HT1080 (cell line): ENCODE measurements at places on chromosomes 6 and 20. TPM values are rescaled to one million over a fixed set of nuclear protein-coding genes. Genes with fewer than 3 reads are reported as not detected.
A peak's percentile ranks its signal among the peaks of the same experiment; 100 is the strongest.

GRCh38 chr20:32183947-32184635, 23.5 kb downstream of the PLAGL2 start:
- no peak for DNase-seq

DNA sequence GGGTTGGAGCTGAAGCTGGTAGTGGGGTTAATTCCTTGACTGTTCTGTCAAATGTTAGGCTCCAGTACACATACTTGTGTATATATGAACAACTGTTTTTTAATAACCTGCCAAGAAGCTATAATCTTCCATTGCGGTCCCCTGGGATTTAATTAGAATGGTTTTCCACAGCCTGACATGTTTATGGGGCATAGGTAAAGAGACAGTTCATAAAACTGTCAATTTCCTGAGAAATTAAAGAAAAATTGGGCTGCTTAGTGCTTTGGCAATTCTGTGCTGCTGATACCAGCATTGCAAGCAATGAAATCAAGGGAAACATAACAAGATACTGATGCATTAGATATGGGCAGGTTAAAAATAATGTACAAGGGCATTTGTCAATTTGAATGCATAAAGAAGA, 314.1 kb upstream of the SLC35B3 start:
- no peak for DNase-seq

GRCh38 chr6:7917729-7918128, 7.1 kb upstream of the TXNDC5 start:
- DNase-seq = no peak

GRCh38 chr6:162684961-162685360, 42.6 kb downstream of the PRKN start:
- no peak for DNase-seq

DNA sequence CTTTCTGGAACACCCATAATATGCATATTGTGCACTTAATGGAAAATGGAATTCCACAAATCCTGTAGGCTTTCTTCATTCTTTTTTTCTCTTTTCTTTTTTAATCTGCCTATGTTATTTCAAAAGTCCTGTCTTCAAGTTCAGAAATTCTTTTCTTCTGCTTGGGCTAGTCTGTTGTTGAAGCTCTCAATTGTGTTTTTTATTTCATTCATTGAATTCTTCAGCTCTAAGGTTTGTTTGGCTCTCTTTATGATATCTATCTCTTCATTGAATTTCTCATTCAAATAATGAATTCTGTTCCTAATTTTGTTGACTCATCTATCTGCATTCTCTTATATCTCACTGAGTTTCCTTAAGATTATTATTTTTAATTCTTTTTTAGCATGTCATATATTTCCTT, 10.1 kb downstream of the SPINT4 start:
- DNase-seq = no peak

DNA sequence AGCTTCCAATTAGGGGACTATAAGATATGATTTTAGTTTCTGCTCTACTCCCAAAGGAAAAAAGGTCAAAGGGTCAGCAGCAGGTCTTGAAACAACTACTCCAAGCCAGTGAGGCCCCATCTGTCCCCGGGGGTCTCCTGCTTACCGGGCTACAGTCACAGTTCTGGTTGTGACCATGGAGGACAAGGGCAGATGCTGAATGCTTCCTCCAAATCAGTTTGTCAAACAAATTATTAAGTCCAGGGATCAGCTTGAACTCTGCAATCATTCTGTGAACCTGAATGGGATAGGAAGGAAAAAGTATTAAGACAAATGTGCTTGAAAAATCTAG, 60.2 kb downstream of the MYH7B start:
- no peak for DNase-seq

Gene CHRNA4
- not detected in 2 replicates for total RNA-seq

DNA sequence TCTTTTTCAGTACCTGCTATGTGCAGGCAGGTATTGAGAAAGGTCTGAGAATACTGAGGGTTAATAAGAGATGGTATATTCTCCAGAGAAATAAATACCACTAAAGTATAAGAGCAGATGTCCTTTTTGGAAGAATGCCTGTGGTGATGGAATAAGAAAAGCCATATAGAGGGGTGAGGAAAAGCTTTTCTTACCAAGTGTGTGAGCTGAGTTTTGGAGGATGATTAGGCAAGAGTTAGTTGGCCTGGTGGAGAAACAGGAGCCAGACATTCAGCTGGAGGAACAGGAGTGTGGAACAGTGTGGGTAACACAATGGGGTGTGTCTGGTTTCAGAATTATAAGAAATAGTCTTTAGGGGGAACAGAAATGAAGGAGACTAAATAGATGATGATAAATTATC, 19.9 kb downstream of the ZNF451 start:
- no peak for DNase-seq

DNA sequence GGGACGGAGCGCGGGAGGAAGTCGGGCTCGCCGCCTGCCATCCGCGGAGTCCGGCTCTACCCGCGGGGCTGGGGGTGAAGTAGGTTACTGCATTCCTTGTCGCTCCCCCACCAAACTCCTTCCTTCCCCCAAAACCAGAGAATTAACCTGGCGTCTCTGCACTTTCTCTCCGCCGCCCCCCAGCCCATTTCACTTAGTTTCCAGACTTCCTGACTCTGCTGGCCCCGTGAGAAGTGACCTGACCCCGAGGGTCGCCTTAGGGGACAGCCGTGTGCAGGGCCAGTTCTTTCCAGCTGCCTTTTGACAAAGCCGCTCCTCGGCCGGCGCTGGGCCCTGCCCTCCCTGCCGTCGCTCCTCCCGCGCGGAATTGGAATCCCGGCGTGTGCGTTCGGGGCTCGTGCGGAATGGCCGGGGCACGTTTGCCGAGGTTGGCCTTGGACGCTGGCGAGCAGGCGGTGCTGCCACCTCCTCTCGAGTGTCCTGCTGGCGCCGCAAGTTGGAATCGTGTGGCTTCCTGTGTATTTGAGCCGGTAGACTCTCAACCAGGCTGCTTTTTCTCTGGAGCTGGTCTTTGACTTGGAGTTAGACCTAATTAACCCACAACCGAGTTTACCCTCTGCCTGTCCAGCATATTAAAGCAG, 650 bp downstream of the DCBLD1 start:
- peak; percentile 54 for DNase-seq

GRCh38 chr6:137646484-137646883, 152.3 kb upstream of the OLIG3 start:
- no peak for DNase-seq

DNA sequence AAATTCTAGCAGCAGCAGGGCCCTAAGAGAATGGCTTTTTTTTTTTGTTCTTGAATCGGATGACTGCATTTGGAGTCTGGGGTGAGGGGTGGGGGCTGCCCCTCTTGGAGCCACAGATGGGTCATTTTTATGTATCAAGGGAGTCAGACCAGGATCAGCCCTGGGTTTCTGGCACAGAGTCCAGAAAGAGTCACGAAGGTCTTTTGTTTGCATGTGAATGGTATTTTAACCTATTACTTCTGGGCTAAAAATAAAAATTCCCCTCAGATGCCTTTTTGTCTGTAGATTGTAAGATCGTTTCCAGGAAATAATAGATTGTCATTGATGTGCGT, 72.5 kb downstream of the PHACTR3 start:
- no peak for DNase-seq

Gene LAMA4
- 28.6 and 42.3 TPM in 2 replicates for total RNA-seq

DNA sequence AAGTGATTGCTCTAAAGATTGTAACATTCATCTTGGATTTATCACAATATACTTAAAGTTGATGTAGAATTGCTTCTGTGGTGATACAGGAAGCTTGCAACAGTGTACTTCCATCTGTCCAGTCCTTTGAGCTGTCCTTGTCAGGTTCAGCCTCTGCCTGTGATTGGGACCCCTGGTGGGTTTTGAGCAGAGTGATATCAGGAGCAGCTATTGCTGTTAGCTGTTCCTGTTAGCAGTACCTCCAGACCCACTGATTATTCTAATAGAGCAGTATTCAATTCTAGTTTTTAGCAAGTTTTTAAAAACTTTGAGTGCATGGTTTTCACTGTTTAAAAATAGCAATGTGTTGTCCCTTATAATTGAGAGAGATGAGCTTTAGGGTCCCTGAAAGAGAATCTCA, 48.8 kb downstream of the TULP4 start:
- DNase-seq = no peak

GRCh38 chr6:4350567-4351519, 215.5 kb upstream of the ECI2 start:
- DNase-seq = peak; percentile 85

GRCh38 chr20:31661625-31662371, 24.1 kb downstream of the COX4I2 start:
- DNase-seq = peak; percentile 56

DNA sequence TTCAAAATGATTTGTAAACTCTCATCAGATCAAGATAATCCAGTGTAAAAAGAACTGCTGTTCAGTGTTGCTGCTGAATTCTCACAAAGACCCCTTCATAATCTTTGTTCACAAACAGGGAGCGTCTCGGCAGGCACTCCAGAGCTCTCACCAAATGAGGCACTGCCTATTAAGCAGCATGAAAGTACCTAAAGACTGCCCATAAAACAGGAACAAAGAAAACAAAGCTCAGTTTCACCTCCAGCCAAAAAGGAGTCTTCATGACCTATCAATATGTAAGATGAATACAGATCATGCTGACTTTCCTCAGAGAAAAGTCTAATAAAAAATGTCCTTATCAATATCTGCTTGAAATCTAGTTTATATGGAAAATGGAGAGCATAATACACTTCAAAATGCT, 41.8 kb downstream of the GPR63 start:
- no peak for DNase-seq

DNA sequence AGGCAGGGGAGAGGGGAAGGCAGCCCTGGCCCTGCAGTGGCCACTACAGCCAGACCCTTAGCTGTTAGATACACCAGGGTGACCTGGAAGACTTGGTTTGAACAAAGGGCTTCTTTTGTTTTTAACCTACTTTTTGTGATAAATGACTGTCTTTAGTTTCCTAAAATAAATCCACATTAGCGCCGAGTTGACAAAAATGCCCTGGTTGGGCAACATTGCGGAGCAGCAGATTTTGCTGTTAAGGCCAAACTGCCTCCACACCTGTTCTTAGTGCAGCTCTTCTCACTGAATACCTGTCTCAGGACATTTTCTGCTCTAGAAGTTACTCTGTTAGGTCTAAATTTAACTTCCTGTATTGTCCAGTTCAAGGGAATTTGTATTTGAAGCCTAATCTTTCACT, 42.7 kb downstream of the FAM50B start:
- no peak for DNase-seq

DNA sequence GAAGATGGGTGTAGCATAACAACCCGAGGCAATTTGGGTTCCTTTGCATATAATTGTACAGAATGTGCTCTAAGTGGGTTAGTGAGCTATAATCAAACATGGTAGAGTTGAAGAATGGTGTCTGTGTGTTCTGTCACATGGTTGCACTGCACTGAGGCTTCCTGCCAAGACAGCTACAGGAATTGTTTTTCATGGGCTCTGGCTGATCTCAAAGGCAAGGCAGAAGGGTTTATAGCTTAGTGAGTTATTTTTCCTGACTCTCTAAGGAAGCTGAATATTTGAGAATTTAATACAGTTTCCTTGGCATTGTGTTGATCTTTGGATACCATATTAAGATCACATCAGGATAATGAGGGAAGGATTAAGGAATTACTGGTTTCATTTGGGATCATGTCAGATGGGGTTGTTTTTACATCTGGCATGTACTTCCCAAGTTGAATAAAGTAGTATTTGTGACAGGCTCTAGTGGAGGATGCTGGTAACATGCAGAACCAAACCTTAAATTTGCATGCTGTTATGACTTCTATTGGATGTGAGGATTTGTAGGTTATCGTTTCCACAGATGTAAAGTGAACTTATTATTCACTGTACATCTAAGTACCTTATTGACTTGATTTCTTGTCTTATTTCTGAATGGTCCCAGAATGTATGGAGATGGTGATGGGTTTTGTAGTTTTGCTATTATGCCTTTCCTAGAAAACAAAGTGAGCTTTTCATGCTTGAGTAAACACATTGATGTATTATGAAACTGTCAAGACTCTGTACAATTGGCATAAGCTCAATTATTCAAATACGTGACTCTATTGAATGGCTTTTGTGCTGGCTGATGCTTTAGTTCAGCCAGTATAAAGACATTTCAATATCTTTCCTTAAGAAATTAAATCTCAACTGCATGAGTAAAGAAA, 43.3 kb downstream of the LRRC1 start:
- no peak for DNase-seq

- DNase-seq = no peak
Measured at GRCh38 chr6:153942361-153942760, 96.7 kb upstream of the OPRM1 start.

Gene ID4
- 0.55 TPM in 1 of 2 replicates, not detected in the other for total RNA-seq

DNA sequence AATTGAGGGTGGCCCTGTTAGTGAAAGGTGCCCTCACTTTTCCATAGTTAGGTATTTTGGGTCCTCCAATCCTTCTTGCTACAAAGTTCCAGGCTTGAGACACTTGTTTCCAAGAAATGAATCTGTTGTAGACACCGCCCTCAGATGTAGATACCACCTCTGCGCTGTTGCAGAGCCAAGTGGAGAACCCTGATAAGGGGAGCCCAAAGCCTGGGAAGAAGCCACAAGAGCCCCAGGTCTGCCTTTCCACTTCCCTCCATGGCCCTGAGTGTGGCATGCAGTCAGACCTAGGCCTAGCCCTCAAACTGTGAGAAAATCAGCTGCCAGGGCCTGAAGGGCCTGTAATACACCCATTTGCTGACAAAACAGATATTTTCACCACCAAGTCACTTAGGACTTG, 37.1 kb downstream of the DTD1 start:
- DNase-seq = no peak

Gene ENPP5
- not detected in 2 replicates for total RNA-seq

Gene TSBP1
- not detected in 2 replicates for total RNA-seq

Gene SLC17A3
- not detected in 2 replicates for total RNA-seq

DNA sequence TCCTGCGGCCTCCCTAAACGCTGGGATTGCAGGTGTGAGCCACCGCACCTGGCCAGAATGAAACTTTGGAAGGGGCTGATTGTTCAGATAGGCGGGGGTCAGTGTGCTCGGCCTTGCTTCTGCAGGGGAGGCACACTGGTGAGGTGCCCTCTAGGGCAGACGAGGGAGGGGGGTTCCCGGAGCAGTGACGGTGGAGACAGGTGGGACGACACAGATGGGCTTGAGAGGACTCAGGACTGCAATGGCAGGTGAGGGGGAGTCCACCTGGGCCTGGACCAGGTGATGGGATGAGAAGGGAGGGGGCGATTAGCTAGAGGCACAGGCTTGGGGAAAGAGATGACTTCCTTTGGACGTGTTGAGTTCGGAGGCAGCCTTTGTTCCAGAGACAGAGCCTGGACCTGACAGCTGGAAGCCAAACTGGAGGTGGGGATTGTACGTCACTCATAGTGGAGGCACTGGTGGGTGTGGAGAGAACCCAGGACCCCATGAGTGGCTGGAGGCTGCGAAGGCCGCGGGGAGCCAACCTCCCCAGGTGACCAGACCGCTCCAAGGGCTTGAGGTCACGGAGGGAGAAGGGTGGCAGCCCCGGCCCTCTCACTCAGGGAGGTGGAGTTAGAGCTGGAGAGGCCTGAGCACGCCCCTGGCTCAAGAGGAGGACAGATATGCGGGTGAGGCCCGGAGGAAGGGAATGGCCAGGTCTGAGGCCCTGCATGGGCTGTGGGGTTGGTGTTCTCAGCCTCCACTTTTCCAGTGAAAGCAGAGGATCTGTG, 10.5 kb upstream of the MAP1LC3A start:
- DNase-seq = no peak

Gene PPP1R16B
- total RNA-seq = 0.03 and 0.05 TPM in 2 replicates

Gene RAMACL
- 0.07 and 0.19 TPM in 2 replicates for total RNA-seq
